ENCODE measurements at places on chromosomes 7 and 10.

DNA sequence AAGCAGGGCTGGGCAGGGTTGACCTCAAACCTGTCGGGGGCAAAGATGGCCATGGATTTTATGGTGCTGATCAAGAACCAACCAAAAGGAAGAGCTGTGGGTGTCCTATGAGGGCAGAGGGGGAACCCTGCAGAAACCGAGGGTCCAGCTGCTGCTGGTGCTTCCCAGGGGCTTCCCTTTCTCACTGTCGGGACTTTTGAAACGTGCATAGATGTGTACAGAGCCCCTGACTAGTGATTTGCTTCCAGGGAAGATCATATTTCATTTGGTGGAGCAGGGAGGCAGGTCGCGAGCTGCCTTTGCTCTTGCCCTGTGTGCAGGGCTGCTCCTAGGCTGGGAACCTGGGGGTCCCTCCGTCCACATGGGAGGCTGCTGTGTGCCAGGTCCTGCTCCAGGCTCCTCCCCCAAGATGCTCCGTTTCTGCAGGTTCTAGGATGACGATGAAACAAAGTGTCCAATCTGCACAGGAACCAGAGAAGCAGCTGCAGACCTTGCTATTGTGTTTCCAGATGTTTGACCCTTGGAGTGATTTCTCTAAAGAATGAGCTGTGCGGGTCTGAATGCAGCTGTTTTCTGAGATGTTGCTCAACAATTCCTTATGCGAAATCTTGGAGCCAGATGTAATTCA, 9.4 kb upstream of the INPP5A start:
- no peak for DNase-seq

GRCh38 chr10:55464083-55464482, 663.1 kb upstream of the PCDH15 start:
- no peak for DNase-seq

GRCh38 chr7:159083001-159083697, 61.5 kb downstream of the VIPR2 start:
- DNase-seq: no peak

DNA sequence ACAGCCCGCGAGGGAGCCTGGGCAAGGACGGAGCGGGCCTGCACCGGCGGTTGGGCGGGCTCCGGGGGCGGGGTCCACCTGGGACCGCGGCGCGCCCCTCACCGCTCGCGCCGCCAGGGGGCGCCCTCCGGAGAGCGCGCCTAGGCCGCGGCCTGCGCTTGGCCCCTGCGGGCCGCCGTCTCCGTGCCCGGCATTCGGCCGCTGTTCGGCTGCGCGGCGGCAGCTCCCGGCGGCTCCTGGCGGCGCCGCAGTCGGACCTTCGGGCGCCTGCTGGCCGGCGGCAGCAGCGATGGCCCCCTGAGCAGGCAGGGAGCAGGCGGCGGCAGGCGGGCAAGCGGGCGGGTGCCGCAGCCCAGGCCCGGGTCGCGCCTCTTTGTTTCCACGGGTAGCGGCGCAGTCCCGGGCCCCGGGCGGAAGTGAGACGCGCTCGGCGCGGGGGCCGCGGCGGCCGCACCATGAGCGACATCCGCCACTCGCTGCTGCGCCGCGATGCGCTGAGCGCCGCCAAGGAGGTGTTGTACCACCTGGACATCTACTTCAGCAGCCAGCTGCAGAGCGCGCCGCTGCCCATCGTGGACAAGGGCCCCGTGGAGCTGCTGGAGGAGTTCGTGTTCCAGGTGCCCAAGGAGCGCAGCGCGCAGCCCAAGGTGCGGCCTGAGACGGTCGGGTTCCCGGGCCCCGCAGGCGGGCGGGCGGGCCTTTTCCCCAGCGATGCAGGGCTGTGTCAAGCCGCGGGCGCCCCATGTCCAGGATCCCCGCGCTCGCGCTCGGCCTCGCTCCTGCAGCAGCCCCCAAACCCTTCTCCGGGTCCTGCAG, at the start of gene INTS15:
Gene INTS15 (plus strand): TSS at position 193 of the 816 bp plus-strand sequence. CDS start 263 bp downstream, at position 456.
- peak; percentile 94 for DNase-seq

GRCh38 chr7:155471718-155472117, 13.8 kb downstream of the EN2 start:
- no peak for DNase-seq

GRCh38 chr7:4325732-4326131, 356.4 kb upstream of the FOXK1 start:
- DNase-seq: no peak
